ENCODE measurements at places on chromosomes 3 and 15.

DNA sequence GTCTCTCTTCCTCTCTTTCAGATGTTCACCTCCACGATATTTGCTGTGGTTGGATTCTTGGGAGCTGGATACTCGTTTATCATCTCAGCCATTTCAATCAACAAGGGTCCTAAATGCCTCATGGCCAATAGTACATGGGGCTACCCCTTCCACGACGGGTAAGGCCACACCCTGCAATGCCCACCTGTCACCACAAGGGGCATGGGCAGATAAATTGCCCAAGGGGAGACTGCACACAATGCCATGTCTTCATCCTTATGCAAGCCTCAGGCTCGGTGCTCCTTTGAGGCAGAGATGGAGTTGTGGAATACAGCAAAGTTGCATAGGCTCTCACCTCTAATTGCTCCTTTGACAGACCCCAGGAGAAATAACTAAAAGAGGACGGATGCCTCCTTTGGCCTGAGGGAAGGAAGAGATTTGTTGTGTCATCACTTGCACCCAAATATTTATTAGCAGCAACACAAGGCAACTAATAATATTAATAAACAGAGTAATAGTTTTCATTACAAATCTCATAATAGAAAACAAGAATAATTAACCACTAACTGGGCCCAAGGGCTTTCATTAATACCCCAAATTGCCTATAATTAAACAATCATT, 13.2 kb downstream of the TM4SF4 start:
- DNase-seq, result no peak

GRCh38 chr3:30473374-30474051, 132.9 kb upstream of the TGFBR2 start:
- DNase-seq, result no peak

GRCh38 chr15:42591238-42591934, 16.0 kb downstream of the STARD9 start:
- DNase-seq, result peak; percentile 77

- DNase-seq, result peak; percentile 22
Observed at GRCh38 chr3:175655351-175655750, 796.2 kb downstream of the NAALADL2 start.

- DNase-seq, result no peak
Observed at GRCh38 chr3:193506921-193507320, 47.8 kb downstream of the ATP13A4 start.

DNA sequence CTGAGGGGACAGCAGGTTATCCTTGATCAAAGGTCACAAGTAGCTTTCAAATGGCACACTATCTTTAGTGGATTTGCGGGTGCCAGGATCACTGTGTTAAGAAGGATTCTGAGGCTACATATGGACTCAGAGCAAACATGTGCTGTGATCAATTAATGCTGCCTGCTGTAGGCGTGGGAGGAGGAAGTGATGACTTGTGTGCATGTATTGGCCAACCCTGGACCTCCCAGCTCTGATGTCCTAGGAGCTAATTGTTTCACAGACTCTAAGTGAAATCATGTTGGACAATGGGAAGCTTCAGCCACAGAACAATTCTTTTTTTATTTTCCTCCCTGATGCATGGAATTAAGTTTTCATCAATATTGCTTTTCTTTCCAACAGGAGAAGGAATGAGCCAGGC, 24.4 kb downstream of the FAH start:
- DNase-seq, result no peak

- DNase-seq, result no peak
Observed at GRCh38 chr15:80744826-80745225, 34.3 kb upstream of the CEMIP start.

GRCh38 chr15:25786040-25786439, 77.1 kb downstream of the ATP10A start:
- DNase-seq, result no peak

- no peak for DNase-seq
Observed at GRCh38 chr15:71501344-71502076, 308.8 kb upstream of the NR2E3 start.

GRCh38 chr15:57572468-57572867, 19.2 kb upstream of the MYZAP start:
- DNase-seq, result no peak

DNA sequence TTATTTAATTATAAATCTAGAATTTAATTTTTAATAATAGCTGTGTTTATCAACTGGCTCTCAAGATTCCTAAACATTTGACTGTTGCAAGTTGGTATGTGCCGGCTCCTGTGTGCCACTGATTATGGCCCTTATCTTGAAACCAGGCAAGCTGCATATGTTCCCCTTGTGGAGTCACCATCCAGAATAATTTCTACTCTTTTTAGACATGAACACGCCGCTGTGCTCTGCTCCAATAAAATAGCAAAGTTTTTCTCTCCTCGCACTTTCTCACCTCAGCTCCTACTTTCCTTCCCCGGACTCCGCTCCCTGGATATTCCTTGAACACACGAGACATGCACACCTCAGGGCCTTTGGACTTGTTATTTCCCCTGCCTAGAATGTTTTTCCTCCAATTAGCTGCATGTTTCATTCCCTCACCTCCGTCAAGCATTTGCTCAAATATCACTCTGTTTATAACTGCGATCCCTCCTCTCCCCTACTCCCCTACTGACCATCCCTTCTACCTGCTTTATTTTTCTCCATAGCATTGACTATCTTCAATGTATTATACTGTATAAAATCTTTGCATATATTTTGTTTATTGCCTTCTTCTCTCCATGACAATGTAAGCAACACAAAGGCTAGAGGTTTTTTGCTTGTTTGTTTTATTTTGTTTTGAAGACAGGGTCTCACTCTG, 26.1 kb upstream of the ERICH6 start:
- DNase-seq, result no peak

GRCh38 chr3:123618768-123619484, 34.1 kb upstream of the HACD2 start:
- peak; percentile 88 for DNase-seq

- DNase-seq, result no peak
Observed at GRCh38 chr3:149832086-149832485, 19.1 kb downstream of the RNF13 start.

DNA sequence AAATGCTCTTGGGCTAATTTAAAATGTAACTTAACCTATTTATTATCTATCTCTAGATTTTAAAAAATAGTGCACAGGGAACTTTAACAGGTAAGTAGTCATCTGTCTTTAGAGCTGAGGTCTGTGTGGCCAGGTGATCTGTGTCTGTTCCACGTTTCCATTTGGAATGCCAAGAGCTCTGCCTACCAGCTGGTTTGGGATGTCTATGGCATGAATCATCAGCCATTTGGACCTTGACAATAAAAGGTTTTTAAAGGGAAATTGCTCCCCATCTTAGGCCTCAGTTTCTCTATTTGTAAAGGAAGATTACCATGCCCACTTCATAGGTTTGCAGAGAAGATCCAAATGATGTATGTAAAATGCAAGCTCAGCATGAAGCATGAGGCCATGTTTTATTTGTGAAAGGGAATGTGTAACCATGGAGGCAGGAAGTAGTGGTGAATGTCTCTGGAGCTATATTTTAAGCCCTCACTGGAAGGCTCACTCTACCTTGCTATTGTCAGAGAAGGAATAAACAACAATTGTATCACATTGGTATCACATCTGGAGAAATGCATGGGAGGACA, 548.1 kb upstream of the LMCD1 start:
- DNase-seq, result peak; percentile 37

GRCh38 chr3:149999421-149999820, 28.7 kb upstream of the PFN2 start:
- DNase-seq, result no peak

- peak; percentile 56 for DNase-seq
Observed at GRCh38 chr15:28114721-28115622, 15.9 kb upstream of the OCA2 start.

GRCh38 chr3:147937341-147937740, 528.2 kb downstream of the ZIC1 start:
- peak; percentile 20 for DNase-seq
